ENCODE measurements at places on chromosomes 11 and 22.

GRCh38 chr22:48188231-48188721 lies 1425.8 kb downstream of the TBC1D22A start:
- no peak for DNase-seq

DNA sequence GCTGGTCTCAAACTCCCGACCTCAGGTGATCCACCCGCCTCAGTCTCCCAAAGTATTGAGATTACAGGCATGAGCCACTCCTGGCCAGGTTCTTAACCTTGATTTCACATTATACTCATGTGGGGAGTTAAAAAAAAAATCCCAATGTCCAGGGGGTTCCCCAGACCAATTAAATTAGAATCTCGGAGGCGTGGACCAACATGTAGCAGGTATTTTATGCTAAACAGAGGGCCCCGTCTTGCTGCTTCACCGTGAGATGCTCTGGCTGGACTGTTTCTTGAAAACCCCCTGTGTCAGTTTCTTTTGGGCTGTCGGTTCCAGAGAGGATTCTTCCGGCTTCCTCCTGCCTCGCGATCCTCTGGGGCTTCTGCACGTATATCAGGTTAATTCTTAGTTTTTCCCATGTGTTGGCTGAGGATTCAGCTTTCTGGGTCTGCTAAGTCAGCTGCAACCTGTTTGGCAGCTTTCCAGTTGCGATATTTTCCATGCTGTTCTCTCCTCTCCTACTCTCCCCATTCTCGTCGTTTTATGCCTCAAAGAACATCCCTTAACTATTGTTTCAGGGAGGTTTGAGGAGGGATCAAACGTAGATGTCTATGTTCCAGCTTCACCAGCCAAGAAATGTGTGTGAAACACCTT lies 50.6 kb upstream of the ACCSL start:
- DNase-seq = no peak

- no peak for DNase-seq
Measured at GRCh38 chr11:119166368-119167076, 2.0 kb upstream of the NLRX1 start.

- no peak for DNase-seq
Measured at GRCh38 chr11:76786441-76787014, 3.4 kb downstream of the TSKU start.

- DNase-seq = no peak
Measured at GRCh38 chr11:72773291-72773690, 20.6 kb downstream of the STARD10 start.

- DNase-seq = no peak
Measured at GRCh38 chr22:20164863-20165262, 14.0 kb upstream of the CCDC188 start.

DNA sequence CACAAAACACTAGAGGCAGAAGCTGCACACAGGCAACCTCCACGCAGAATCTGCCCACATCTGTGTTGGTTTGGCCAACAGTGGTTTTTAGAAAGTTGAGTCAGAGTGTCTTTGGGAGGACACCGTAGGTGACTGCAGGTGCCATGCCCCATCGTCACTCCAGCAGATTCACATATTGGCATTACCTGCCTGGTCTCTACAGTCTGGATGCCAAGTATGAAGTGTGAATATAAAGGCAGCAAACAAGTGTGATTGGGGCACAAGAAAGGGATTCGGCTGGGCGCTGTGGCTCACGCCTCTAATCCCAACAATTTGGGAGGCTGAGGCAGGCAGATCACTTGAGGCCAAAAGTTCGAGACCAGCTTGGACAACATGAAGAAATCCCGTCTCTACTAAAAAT lies 11.0 kb upstream of the FXYD2 start:
- no peak for DNase-seq

GRCh38 chr22:37419370-37419968 lies 7.8 kb downstream of the ELFN2 start:
- DNase-seq = no peak

GRCh38 chr11:36478700-36479329 lies 31.3 kb downstream of the TRAF6 start:
- DNase-seq = peak; percentile 39

- peak; percentile 21 for DNase-seq
Measured at GRCh38 chr11:68904248-68904847, 657 bp downstream of the IGHMBP2 start.

- DNase-seq = peak; percentile 48
Measured at GRCh38 chr11:6315811-6316425, 4.4 kb downstream of the CAVIN3 start.

GRCh38 chr11:36006556-36006955 lies 62.7 kb downstream of the LDLRAD3 start:
- DNase-seq = no peak

DNA sequence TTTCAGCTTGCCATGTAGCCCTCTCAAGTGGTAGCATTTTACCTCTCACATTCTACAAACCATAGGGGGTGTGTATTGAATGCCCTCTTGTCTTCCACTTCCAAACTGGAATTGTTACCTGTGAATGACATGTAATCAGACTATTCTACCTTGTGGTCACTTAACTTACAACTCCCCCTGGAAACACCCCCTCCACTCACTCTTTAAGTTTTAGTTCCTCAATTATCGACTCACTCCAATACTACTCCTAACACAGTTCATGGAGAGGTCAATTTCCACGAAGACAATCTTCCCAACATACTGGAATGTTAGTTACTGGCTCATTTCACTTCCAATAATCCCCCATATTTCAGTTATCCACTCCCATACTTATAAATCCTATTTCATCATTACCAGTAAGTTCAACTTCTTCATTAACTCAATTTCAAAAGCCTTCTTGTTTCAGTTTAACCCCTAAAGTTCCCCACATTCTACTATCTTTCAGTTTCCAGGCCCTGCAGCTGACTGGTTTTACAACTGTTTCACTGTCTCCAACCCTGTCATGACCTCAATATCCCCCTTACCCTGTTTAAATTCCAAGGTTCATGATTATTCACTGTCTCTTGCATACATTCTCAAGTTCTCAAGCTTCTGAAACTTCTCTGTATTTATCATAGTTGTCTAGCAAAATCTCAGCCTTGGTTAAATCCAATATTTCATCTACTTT lies 92.5 kb downstream of the C11orf87 start:
- DNase-seq = no peak

GRCh38 chr11:102225689-102226568 lies 91.4 kb upstream of the BIRC3 start:
- DNase-seq = no peak

DNA sequence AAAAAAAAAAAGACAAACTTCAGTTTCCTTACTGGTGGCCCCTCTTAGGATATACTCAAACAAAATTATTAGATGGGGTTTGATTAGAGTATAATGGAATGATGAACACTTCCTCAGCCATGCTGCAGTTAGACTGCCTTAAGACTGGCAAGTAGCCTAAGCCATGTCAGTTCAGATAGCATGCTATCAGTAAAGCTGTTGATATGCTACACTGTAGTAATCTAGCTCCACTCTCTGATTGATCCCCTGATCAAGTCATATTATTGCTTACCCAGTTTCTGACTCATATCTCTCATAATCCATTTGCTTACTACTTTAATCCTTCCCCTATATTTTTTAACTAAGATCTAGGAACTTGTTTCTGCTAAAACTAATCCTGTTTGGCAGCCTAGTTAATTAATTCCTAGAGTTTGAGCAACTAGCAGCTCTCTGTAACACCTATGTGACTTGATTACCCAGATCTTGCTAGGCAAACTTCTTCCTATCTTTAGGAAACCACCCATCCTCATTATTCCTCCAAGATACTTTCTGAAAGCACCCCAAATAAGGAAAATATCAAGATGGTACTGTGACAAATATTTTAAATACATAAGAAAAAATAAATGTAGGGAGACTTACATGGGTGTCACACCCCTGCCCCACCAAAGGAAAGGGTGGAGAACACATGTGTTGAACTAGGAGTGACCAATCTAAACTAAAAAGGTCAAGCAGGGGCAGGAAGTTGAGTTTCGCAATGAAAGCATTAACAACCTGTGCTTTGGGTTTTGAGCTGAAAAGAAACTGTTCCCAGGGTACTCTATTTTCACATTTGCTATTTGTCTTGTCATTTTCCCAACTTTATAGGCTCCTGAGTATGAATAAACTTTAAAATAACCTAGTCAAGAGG lies 43.2 kb downstream of the PIK3C2A start:
- DNase-seq = peak; percentile 46

DNA sequence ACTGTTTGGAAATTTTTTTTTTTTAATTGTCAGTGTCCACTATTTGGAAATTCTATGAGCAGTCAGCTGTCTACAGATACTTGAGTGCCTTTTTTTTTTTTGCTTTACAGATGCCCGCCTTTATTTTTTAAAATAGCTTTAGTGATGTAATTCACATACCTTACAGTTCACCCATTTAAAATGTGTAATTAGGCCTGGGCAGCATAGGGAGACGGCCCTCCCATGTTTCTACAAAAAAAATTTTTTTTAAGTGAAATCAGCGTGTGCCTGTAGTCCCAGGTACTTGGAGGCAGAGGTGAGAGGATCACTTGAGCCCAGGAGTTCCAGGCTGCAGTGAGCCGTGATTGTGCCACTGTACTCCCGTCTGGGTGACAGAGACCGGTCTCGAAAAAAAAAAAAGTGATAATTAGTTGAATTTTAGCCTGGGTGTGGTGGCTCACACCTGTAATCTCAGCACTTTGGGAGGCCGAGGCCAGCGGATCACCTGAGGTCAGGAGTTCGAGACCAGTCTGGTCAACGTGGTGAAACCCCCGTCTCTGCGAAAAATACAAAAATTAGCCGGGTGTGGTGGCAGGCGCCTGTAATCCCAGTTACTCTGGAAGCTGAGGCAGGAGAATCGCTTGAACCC lies 1.5 kb downstream of the ZNF143 start:
- no peak for DNase-seq

- peak; percentile 37 for DNase-seq
Measured at GRCh38 chr22:36221799-36222751, 17.3 kb downstream of the APOL2 start.

DNA sequence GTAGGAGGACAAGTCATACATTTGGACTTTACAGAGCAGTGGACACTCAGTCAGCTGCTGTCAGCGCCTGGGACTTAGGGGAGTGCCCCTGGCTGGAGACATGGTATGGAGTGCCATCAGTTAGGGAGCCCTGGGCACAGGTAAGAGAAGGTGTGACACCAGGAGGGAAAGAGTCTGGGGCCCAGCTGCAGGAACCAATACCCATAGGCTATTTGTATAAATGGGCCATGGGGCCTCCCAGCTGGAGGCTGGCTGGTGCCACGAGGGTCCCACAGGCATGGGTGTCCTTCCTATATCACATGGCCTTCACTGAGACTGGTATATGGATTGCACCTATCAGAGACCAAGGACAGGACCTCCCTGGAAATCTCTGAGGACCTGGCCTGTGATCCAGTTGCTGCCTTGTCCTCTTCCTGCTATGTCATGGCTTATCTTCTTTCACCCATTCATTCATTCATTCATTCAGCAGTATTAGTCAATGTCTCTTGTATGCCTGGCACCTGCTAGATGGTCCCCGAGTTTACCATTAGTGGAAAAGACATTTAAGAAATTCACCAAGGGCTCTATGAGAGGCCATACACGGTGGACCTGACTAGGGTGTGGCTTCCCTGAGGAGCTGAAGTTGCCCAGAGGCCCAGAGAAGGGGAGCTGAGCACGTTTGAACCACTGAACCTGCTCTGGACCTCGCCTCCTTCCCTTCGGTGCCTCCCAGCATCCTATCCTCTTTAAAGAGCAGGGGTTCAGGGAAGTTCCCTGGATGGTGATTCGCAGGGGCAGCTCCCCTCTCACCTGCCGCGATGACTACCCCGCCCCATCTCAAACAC lies 850 bp upstream of the MIF start:
- DNase-seq = no peak

DNA sequence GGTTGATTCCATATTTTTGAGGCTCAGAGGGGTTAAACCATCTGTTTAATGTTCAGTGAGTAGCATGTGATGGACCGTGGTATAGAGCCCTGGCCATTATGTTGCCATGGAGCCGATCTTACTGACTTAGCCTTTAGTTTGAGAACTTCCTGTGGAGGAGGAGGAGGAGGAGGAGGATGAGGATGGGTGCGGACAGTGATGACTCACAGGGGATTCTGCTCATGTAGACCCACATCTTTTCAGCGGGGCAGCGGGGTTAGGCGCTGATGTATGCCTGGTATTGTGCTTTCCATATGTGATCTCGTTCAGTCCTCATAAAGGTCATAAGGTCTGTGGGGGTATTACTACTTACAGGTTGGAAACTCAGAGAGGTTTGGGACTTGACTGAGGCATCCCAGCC lies 13.9 kb downstream of the STX3 start:
- DNase-seq = no peak

DNA sequence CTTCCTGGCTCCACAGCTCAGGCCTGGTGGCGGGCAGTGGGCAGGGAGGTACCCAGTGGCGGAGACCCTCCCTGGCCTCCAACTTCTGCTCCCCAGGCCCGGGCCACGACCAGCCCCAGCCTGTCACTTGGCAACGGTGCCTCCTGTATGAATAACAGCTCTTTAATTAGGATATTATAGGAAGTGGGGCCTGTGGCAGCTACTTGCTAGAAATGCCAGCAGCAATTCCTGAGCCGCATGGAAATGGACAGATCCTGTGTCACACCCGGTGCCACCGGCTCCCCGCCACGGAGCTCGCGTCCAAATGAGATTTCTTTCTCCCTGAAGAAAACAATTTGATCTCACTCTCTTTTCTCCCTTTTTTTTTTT lies 104.5 kb downstream of the CHST1 start:
- no peak for DNase-seq

- DNase-seq = no peak
Measured at GRCh38 chr11:113715882-113716625, 9.9 kb upstream of the TMPRSS5 start.

GRCh38 chr22:28951969-28952521 lies 68.7 kb downstream of the ZNRF3 start:
- no peak for DNase-seq

DNA sequence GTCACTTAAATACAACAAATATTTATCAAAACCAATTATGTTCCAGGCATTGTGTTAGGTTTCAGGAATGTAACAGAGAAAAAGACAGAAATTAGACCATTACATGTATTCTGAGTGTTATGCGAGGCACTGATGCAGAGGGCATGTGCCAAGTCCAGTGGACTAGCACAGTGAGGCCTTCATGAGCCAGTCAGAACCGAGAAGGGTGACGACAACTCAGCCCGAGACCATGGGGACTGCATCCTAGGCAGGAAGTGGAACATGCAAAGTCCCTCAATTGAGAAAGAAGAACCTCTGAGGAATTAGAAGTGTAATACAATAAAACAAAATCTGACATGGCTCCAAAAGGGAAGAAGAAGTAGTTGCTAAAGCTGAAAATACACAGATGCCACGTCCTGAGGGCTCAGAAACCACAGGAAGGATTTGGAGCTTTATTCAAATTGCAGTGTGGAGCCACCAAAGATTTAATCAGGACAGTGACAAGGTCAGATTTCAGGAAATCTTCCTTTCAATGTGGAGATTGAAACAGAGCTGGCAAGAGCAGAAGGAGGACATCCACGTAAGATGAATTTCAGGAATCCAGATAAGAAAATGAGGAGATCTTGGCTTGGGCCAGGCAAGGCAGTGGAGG lies 529.6 kb downstream of the NTM start:
- DNase-seq = no peak

DNA sequence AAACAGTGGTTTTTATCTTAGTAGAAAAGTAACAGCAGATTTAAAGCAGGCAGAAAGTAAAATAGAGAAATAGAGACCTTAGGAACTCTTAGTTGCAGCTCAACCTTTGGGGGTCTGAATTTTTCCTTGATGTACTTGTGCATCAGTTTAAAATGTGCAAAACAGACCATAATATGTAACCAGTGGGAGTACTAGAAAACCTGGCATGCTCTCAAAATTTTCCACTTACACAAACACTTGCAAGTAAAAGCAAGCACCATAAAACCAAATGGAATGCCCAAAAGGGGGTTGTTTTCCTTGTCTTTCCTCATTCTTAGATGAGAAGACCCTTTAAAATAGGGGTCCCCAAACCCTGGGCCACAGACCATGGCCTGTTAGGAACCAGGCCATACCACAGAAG lies 12.9 kb upstream of the MRGPRE start:
- no peak for DNase-seq

GRCh38 chr11:35614939-35615569 lies 3.2 kb upstream of the FJX1 start:
- no peak for DNase-seq

Data from CD14-positive monocyte (primary cell).